Karpas-422 (cell line): ENCODE measurements at places on chromosomes 4 and X.

DNA sequence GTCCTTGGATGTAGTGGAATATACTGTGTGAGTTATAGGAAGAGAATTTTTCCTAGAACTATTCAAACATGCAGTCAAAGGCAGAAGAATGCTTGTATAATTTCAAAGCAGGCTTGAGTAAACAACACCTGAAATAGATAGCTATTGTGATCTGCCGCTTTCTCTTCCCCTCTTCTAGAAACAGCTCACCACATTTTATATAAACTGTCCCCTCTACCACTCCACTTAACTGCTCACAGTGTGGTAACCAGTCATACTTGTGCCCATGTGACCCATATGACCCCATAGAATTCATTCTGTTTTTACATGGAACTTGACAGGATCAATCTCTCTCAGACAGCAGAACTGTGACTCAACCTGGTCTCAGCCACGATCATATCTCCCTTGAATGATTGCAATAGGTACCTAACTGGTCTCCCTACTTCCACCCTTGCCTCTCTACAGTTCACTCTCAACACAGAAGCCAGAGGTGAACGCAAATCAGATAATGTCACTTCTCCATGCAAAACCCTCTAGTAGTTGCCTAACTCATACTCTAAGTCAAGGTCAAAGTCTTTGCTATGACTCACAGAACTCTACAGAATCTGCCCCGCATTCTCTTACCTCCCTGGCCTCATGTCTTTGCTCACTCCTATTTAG, 85.6 kb upstream of the EFHC2 start:
- DNase-seq = no peak

DNA sequence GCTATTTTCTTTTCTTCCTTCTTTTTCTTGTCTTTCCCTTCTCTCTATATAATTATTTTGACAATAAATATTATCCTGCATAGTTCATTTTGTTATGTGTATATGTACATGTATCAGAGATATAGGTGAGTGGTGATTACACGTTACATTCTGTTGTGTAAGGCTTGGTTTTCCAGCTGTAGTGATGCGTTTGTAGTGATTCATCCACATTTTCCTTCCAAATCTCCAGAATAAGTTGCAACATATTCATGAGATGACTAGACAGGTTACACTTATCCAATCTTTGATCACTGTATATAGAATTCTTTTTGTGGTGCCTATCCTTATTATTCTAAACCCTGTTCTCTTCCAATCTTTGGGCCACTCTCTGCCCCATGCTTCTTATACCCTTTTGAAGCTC, 540.2 kb downstream of the GBA3 start:
- DNase-seq = no peak

DNA sequence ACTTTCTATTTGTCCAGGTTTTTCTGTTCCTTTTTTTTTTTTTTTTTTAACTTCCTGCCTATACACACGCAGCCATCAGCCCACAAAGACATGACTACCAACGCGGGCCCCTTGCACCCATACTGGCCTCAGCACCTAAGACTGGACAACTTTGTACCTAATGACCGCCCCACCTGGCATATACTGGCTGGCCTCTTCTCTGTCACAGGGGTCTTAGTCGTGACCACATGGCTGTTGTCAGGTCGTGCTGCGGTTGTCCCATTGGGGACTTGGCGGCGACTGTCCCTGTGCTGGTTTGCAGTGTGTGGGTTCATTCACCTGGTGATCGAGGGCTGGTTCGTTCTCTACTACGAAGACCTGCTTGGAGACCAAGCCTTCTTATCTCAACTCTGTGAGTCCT, 2.1 kb downstream of the EBP start:
- DNase-seq = no peak

DNA sequence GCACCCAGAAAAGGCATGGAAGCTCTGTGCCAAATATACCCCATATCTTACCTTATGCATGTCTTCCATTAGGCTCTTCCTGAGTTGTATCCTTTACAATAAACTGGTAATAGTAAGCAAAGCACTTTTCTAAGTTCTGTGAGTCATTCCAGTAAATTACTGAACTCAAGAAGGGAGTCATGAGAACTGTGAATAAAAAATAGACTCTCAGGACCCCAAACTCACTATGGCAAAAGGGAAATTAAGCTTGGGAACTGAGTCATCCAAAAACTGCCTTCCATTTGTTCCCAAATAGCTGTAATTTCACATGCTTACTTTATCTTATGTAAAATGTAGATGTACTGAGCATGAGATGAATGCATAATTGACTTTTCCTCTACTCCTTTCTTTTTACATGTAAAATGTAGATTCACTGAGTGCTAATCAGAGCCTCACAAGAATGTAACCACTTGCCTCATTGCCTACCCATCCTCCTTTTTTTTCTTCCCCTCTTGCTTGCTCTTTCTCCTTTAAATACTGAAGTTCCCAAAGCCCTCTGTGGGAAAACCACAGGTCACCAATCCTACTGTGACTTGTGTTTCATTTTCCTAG, 8.1 kb downstream of the TCEAL3 start:
- no peak for DNase-seq

- DNase-seq = no peak
Observed at GRCh38 chr4:142230991-142231390, 594.6 kb downstream of the IL15 start.
